ENCODE measurements at places on chromosomes 12 and 14.

- DNase-seq = no peak
Observed at GRCh38 chr14:37147310-37147880, 25.0 kb downstream of the SLC25A21 start.

DNA sequence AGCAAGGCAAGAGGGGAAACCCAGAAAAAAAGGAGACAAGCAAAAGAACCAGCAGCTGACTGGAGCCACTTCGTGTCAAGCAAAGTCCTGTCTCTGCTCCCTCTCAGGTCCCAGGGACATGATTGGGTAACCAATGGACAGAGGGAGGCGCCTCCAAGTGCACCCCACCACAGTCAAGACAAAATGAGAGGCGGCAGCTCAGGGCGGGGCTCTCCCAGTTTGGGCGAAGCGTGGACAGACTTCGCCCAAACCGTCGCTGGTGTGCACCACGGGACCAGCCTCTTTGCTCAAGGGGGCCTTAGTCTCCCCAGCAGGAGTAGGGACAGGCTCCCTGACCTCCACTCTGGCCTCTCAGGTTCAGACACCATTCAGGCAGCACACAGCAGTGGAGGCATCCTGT lies 1.5 kb upstream of the BEGAIN start:
- no peak for DNase-seq

DNA sequence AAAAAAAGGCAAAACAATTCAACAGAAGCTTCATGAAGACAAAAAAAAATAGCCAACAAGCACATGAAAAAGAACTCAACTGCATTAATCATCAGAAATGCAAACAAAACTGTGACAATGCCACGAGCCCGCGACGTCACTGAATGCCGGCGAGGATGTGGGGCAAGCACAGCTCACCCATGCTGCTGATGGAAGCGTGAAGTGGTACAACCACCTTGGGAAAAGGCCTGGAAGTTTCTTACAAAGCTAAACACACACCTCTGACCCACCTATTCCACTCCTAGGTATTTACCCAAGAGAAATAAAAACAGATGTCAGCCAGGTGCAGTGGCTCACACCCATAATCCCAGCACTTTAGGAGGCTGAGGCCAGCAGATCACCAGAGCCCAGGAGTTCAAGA lies 10.5 kb downstream of the BTBD6 start:
- DNase-seq = no peak

DNA sequence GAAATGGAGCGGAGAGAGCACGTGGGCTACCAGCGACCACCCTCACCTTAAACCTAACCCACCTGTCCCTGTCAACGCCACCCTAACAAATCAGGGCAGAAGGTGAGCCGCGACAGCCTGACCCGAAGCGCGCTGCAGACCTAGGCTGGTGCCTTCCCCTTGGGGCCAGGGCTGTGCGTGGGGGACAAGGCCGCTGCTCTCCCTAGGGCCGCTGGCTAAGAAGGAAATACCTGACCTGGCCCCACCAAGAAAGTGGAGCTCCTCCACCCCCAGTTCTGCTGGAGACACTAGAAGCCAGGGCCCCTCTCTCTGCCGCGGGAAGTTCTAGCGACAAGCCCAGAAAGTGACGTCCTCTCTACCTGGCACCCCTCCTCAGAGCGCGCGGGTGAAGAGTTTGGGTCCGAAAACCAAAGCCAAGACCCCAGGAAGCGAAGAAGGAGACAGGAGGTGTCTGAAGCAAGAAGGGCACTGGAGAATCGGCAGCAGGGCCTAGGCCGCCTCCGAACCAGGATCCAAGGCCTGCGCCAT lies 7.5 kb downstream of the SIX1 start:
- DNase-seq = no peak

- DNase-seq = no peak
Observed at GRCh38 chr12:80636832-80637231, 70.6 kb upstream of the MYF6 start.

DNA sequence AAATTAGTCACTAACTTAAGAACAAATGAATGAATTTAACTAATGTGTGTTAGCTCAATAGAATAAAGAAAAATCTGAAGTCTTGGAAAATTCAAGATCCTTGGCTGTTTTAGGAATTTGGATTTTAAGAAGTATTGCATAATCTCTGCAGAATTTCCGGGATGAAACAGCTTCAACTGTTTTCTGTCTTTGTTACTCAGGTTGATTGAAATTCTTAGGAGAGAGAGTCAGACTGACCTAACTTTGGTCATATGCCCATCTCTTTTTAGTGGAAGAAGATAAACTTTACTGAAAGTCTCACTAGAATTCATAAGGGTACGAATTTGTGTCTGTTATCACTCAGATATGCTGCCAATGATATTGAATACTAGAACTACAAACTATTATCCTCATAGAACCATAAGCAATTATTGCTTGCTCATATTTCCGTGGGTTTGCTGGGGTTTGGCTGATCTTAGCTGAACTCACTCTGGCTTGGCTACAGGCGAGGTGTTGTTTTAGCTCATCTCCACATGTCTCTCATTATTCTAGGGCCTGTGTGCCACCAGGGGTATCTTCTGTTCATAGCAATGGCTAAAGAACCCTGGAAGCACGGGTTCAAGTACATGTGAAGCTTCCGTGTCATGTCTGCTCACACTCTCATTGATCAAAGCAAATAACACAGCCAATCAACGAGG lies 257.4 kb upstream of the NOVA1 start:
- no peak for DNase-seq

GRCh38 chr14:81396113-81396512 lies 4.0 kb downstream of the STON2 start:
- DNase-seq = no peak

- no peak for DNase-seq
Observed at GRCh38 chr14:35696575-35696974, 112.5 kb downstream of the RALGAPA1 start.

DNA sequence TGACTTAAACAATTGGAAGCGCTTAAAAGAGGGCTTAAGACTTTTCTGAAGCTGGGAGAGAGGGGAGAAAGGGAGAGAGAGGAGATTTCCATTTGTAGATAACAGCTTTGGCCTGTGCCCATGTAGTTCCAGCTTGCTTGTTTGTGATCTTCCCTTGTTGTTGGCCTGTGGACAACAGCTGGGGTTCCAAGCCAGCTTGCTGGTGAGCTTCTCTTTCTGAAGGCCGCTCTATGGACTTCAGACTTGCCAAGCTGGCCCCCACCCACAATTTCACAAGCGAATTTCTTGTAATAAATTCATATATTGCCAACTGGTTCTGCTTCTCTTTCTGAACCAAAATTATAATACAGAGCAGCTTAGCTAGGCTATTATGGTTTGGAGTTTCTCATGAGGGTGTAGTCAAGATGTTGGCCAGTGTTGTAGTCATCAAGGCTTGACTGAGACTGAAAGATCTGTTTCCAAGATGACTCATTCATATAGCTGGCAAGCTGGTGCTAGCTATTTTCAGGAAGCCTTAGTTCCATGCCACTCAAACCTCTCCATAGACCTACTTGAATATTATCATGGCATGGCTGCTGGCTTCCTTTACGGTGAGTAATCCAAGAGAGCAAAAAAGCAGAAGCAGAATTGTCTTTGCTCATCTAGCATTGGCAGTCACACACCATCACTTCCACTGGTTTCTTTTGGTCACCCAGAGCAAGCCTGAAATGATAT lies 89.4 kb downstream of the ATP23 start:
- DNase-seq = no peak

DNA sequence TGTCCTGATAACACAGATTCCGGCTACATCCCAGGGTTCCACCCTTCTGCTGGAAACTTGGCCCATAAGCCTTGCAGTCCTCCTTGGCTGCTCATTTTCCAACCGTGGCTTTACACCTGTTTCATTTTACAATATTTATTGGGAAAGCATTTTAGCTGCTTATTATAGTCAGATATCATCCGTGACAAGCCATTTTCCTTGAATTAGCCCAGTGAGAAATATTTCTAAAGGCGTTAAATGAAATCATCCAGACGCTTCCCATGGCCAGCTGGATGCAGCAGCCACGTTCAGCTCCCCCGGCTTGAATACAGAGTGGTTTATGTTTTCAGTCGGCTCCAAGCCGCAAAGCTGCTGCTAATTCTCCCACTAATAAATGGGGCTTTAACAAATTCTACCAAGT lies 245.0 kb upstream of the PELI2 start:
- no peak for DNase-seq

GRCh38 chr12:25119020-25119419 lies 75.9 kb downstream of the DNAI7 start:
- DNase-seq = no peak

DNA sequence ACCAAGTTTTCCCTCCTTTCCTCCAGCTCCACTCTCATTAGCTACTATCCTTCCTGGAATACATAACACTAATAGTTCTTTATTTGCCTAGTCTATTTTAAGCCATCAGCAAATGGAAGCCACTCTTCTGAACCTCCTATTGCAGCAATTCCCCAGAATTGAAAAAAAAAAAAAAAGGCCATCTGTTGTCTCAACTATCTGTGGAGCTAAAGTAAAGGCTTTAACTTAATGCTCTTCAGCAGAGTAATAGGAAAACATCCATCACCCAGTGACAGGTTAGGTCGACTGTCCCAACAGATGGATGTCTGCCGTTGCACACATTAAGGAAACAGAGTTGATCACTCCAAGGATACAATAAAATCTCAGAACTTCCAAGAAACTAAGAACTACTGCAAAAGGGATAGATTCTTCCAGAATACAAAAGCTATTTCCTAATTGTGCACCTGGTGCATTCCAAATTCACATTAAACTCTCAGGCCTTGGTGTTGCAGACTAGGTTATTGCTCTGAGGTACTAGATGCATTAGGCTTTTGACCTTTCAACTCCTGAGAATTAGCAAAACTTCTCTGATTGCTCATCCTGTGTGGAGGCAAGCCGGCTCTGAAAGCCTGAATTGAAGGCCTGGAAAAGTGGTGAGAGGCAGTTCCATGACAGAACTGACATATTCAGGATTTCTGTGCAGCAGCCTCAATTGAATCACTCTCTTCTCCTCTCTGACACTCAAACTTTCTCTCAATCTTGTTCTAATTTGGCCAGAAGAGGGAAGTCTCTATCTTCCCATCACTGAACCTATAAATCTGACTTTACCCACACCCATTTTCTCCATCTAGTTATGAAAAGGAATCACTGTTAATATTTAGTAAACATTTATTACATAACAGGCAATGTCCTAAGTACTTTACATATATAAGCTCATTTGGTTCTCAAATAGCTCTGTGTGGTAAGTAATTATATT lies 238.4 kb upstream of the HMGA2 start:
- no peak for DNase-seq

DNA sequence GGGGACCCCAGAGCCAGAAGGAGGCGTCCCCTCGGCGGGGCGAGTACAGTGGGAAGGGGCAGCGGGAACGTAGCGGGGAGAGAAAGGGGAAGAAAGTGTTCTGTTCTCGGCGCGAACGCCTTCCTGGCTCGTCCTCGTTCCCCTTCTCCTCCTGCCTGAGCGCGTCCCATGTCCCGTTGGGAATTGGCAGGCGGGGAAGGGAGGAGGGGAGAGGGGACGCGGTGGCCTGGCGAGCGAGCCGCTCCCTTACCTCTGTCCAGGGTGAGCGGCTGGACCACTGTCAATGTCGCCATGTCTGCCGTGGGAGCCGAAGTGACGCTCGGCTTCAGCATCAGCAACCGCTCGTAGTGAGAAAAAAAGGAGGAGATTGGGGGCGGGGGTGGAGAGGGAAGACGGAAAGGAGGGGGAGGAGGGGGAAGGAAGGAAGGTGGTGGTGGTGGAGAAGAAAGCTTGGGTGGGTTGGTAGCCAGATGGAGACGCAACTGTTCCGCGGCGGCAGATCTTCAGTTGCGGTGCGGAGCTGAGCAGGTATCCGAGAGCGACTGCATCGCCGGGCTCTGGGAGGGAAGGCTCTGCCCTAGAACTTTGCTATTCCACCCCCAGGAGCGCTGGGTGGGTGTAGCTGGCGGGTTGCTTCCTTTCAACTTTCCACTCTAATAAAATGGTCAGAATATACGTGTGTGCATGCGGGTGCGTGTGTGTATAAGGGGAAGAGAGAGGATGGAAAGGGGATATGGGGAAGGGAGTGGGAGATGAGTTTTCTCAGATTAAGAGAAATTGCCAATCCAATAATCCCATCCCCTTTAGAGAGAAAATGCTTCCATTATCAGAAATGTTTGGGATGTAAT lies at the start of gene LIN7A:
Gene LIN7A, minus strand, starts transcription at position 544 of the 848 bp plus-strand sequence. Its CDS starts 212 bp downstream, at position 332.
- peak; percentile 40 for DNase-seq

DNA sequence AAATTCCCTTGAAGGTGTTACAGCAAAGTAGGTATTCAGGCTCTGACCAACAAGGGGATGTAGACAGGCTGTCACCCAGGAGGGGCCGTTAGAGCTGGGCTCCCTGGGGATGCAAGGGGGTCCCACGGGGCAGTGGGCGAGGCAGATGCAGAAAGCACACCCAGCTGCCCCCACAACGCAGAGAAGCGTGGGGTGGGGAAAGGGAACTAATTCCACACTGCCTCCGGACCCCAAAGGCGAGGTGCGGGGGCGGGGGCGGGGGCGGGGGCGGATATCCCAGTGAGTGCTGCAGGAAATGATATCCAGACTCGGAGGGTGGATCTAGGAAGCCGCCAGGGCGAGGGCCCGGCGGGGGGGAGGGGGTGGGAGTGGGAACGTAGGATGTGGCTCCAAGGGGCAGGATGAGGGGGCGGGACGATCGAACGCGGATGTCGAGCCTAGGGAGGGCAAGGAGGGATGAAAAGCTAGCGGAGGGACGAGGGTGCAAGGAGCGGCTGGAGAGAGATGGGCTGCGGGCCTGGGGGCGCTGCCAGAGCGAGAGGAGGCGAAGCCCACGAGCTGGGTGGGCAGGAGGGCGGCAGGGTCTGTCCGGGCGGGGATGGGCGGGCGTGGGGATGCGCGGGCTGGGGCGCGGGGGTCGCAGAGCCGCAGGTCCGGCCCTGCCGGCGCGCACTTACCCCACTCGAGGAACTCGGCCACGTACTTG lies 874 bp downstream of the CDC42BPB start:
- DNase-seq = no peak

DNA sequence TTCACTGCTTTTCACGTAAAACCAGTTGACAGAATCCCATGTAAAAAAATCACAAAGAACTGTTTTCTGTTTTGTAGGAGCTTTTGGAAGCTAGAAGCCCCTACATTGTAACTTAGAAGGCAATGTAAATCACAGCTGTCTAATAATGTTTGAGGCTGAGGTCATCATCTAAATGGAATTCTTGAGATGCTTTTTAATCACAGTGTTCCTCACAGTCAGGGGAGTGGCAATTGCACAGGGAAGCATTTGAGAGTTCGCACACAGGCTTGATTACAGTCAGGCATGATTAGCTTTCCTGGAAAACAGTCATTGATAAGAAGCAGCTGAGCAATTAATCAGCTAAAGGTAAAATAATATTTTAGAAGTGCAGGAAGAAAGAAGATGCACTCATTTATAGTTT lies 2.9 kb downstream of the SLC17A8 start:
- no peak for DNase-seq

GRCh38 chr14:74517731-74518130 lies 24.2 kb downstream of the ISCA2 start:
- DNase-seq = no peak

DNA sequence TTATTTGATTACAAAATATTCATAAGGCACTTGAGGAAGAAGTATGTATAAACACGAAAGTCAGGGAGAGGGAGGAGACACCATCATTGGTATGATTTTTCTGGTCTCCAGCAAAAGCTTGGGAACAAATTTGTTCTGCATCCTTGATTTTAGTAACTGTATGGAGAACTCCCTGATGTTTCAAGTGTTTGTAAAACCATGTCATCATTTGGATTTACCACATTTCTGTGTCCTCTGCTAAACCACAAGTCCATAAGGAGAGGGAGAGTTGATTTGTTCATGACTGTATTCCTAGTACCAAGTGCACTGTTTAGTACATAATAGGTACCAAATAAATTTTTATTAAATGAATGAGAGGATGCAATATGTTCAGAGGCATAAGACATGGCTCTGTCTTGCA lies 181.1 kb downstream of the BTG1 start:
- DNase-seq = no peak
